ENCODE measurements at places on chromosomes 11 and 22. TPM values are rescaled to one million over a fixed set of nuclear protein-coding genes. Genes with fewer than 3 reads are reported as not detected.

DNA sequence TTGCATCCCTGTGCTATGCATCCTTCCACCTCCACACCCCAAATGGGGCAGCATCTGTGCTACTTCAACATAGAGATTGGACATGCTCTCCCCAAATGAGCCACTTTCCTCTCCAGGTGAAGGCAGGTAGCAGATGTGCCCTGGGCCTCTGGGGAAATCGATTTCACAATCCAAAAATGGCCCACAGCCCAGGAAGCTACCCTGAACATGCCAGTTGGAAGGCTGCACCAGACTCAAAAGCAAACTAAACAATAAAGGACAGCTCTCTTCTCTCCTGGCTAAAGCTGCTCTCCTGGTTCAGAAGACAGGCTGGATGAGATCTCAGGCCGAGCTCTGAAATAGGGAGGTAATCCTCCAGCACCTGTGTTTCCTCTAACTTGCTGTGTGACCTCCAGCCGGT is 19.7 kb downstream of the ISX start:
- DNase-seq: no peak

ABTB2 gene
- 3.9 TPM for total RNA-seq

DNA sequence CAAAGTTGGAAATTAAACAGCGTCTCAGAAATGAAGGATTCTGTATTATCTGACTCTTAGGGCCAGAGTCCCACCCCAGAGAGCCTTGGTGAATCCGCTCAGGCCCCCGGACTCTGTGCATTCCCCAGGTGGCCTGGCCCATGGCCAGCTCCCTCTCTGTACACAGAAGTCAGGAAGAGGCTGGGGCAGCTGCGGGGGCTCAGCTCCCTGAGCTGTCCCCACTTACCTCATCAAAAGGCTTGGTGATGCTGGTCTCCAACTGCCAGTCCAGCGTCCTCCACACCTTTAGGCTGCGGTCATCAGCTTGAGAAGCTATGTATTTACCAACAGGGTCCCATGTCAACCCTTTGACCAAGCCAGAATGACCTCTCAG is 35.0 kb downstream of the HIRA start:
- no peak for DNase-seq

GRCh38 chr11:125433454-125434121 is 62.5 kb downstream of the FEZ1 start:
- DNase-seq: peak; percentile 45

GRCh38 chr22:17891481-17892167 is 117.4 kb upstream of the BID start:
- no peak for DNase-seq

DKK3 gene
- total RNA-seq: 316 TPM

DNA sequence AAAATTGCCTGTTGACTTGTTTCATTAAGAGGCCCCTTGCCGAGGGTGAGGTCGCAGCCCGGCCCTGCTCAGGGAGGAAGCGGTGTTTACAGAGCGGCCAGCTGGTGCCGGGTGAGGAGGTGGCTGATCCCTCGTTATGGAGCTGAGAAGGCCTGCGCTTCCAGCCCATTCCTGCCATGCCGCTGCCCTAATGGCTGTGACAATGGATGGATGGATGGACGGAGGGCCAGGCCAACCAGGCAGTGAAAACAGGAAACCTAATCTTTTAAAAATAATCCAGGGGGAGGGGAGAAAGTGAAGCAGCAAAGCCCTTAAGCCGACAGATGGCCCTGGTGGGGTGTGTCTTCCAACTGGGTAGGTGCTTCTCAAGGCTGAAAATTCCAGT is 38.5 kb downstream of the BCR start:
- peak; percentile 95 for DNase-seq

DNA sequence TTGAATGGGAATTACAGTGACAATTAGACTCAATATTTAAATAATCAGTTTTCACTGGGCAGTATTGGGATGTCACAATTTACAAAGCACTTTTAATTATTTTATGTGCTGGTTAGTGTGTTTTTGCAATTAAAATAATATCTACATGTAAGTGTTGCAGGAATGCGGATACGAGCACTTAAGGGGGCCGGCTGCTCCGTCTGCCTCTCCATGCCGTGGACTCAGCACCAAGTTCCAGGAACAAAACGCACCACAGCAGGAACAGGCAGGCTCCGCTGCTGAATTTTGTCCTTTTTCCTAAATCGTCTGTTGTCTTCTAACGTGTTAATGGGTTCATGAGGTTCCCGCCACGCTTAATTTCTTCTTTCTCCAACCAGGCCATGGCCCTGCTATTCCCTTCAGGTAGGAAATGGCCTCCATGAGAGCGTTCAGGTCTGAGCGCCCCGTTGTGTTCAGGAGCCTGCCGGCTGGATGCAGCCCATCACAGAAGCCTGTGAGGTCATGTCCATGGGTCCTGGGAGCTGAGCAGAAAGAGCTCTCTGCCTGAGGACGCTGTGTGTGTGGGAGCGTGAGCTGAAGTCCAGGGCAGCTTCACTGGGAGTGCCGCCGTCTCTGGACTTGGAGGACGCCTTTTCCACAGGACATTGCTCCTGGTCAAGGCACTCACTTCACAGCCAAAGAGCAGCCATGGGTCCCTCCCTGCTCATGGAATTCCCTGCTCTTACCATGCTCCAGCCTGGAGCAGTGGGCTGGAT is 730.3 kb downstream of the BRD1 start:
- no peak for DNase-seq

GRCh38 chr11:95148406-95148805 is 58.8 kb downstream of the ENDOD1 start:
- peak; percentile 28 for DNase-seq

OR6T1 gene
- total RNA-seq: not detected

All from fibroblast of villous mesenchyme (primary cell).